BJ (cell line): ENCODE measurements at places on chromosomes 11 and 22. TPM values are rescaled to one million over a fixed set of nuclear protein-coding genes. Genes with fewer than 3 reads are reported as not detected.

DNA sequence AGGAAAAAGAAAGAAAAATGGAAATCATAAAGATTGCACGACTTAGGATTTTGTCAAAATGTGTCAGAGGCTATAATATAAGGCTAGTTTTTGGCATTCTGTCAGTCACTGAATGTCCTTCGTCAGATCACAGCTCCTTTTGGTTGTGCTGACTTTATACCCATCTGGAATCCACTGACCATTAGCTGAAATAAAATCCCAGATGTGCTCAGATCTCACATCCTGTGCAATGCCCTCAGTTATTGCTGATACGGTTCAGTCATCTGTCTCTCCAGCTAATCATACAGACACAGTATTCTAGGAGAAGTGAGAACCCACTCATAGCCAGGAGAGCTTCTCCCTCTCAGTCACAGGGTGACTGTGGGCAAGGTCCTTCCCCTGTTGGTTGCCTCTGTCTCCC is 11.5 kb downstream of the CD44 start:
- DNase-seq: no peak

DNA sequence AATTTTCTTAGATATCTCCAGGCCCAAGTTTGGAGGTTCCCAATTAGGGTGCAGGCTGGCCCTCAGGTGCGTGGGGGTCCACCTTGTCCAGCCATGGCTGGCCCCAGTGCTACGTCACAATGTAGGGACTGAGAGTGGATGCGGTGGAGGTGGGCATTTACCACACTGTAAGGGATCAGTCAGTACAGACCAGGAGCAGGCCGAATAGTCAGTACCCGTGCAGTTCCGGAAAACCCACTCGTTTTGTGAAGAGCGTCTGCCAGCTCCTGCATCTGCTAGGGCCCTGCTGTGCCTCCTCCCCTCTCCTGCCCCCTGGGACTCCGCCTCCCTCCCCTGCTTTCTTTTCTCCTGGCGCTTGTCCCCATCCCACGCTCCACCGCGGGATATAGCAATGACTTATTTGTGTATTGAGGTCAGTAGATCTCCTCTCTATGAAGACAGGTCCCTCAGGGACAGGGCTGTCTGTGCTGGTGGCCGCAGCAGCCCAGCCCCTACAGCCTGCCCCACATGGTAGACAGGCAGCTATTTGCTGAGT is 50.4 kb upstream of the SEPTIN5 start:
- no peak for DNase-seq

DNA sequence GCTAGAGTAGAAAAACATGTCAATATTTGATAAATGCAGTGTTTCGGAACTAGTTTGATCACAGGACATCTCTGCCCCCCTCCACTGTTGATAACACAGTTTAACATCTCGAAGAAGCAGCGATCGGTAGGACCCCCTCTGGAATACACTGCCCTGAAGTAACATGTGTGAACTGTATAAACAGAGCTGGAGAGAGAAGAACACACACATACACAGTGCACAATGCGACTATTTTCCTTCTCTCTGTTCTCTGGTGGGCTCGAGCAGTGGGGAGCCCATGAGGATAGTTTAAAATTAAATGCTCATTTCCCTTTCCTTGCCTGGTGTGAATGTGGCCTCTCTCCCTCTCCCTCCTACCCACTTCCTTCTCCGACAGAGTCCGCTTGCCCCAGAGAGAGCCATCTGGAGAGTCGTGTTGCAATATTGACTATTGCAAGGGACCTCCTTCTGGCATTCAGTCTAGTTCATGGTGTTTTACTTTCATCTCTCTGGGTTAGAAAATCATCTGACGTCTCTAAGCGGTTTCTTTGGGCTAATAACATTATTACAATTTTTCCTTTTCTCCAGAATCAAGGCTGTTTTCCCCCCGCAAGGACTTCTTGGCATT is 51.6 kb upstream of the BARX2 start:
- DNase-seq: no peak

DNA sequence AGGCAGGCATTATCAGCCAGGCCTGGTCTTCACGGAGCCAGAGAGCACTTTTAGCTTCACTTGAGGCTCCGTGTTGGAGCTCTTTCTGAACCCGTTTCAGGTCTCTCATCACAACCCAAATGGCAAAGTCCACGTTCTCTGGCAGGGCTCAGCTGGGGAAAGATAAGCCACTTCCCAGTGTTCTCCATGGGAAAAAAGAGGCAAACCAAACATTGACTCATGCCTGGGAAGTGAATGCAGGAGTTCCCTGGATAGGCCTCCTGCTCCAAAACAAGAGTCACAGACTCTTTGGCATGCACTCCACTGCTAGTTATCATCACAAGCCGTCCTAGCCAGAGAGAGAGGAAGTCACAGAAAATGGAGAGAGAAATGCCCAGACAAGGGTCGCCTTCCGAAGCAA is 11.6 kb downstream of the OPCML start:
- DNase-seq: no peak

DNA sequence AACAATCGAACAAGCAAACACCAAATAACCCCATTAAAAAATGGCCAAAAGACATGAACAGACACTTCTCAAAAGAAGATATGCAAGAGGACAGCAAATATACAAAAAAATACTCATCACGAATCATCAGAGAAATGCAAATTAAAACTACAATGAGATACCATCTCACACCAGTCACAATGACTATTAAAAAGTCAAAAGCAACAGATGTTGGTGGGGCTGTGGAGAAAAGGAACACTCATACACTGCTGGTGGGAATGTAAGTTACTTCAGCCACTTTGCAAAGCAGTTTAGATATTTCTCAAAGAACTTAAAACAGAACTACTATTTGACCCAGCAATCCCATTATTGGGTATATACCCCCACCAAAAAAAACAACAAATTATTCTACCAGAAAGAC is 51.3 kb upstream of the FLI1 start:
- no peak for DNase-seq

Gene NXPE4
- polyA plus RNA-seq: not detected in 2 replicates

- DNase-seq: no peak
Observed at GRCh38 chr11:116221351-116221750, 551.4 kb downstream of the BUD13 start.

DNA sequence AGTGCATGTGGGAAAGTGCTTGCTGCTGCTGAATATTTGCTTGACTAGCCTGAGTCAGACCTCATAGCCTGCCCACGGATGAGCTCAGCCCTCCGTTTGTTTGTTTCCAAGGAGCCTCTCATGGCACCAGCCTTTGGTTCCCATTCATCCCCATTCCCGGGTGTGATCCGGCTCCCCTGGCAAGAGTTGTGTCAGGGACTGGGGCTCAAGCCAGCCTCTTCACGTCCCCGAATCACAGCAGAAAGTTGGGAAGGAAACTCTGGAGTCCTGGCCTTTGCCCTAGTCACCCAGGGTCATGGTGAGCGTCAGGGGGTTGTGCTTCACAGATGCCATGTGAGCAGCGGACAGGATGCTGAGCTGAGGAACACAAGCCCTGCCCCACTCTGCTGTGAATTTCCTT is 13.8 kb downstream of the SEC14L3 start:
- DNase-seq: no peak

- DNase-seq: no peak
Observed at GRCh38 chr11:11296434-11296833, 56.6 kb downstream of the CSNK2A3 start.

Gene MYO7A
- 0.01 and 0.04 TPM in 2 replicates for polyA plus RNA-seq

Gene FIBIN
- 24.7 and 29.0 TPM in 2 replicates for polyA plus RNA-seq

DNA sequence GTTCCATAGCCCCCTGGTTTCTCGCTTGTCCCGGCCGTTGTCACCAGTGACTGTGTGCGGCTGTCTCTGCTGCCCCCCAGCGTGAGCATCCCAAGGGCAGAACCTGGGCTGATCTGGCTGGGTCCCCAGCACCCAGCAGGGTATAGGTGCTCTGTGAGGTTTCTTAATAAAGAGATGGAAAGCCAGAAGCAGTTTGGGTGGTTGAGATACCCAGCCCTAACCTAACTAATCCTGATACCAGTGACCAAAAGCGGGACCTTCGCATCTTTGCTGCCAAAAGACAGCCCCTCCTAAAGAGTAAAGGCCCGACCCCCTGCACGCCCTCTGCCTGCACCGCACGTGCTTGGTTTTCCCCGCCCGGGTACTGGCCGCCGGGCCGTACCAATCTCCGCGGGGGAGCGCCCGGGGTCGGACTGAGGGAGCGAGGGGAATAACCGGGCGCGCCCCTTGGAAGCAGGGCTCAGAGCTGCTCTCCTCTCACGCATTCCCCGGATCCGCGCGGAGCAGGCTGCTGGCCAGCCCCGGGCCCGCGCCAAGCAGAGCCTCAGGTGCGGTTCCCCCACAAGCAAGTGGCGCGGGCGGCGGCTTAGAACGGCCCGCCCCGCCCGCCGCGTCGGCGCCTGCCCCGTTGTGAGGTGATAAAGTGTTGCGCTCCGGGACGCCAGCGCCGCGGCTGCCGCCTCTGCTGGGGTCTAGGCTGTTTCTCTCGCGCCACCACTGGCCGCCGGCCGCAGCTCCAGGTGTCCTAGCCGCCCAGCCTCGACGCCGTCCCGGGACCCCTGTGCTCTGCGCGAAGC is at the start of gene DGAT2:
Gene DGAT2, plus strand, starts transcription at position 667 of the 797 bp plus-strand sequence. CDS start 214 bp downstream, outside the sequence.
- DNase-seq: no peak

Gene ISX
- not detected in 2 replicates for polyA plus RNA-seq

Gene TPBGL
- polyA plus RNA-seq: not detected in 2 replicates

GRCh38 chr11:69013009-69013951 is at the start of gene MRGPRF:
Gene MRGPRF, minus strand, starts transcription at chr11:69013246. Its CDS starts 3,345 bp downstream, at chr11:69009901.
- peak; percentile 58 for DNase-seq

DNA sequence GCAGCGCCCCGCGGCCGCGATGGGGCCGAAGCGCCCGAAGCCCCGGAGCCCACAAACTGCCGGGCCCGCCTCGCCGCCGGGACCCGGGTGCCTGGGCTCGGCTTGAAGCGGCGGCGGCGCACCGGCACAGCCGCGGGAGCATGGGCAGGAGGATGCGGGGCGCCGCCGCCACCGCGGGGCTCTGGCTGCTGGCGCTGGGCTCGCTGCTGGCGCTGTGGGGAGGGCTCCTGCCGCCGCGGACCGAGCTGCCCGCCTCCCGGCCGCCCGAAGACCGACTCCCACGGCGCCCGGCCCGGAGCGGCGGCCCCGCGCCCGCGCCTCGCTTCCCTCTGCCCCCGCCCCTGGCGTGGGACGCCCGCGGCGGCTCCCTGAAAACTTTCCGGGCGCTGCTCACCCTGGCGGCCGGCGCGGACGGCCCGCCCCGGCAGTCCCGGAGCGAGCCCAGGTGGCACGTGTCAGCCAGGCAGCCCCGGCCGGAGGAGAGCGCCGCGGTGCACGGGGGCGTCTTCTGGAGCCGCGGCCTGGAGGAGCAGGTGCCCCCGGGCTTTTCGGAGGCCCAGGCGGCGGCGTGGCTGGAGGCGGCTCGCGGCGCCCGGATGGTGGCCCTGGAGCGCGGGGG is 346 bp downstream of the FJX1 start:
- DNase-seq: no peak

- no peak for DNase-seq
Observed at GRCh38 chr11:124935548-124936514, at the start of gene HEPACAM. Gene HEPACAM, minus strand, starts transcription at chr11:124936047. Its CDS starts 41 bp downstream, at chr11:124936006.

DNA sequence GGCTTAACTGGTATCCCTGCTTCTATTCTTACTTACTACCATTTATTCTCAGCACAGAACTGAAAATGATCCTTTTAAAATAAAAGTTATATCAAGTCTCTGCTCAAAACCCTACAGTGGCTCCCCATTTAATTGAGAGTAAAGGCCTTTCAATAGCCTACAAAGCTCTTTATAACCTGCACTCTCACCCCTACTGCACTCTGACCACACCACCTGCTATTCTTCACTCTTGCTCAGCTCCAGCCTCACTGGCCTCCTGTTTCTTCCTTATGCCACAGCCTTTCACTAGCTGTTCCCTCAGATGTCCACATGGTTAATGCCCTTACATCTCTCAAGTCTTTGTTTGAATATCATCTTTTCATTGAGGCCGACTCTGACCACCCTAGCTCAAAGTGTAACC is 40.9 kb upstream of the PPP2R1B start:
- no peak for DNase-seq

DNA sequence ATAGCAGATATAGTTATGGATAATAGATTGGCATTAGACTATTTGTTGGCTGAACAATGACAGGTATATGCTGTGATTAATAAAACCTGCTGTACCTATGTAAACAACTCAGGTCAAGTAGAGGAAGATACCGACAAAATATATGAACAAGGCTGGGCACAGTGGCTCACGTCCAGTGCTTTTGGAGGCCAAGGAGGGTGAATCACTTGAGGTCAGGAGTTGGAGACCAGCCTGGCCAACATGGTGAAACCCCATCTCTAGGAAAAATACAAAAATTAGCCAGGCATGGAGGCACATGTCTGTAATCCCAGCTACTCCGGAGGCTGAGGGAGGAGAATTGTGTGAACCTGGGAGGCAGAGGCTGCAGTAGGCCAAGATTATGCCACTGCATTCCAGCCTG is 14.0 kb upstream of the CHKA start:
- no peak for DNase-seq

DNA sequence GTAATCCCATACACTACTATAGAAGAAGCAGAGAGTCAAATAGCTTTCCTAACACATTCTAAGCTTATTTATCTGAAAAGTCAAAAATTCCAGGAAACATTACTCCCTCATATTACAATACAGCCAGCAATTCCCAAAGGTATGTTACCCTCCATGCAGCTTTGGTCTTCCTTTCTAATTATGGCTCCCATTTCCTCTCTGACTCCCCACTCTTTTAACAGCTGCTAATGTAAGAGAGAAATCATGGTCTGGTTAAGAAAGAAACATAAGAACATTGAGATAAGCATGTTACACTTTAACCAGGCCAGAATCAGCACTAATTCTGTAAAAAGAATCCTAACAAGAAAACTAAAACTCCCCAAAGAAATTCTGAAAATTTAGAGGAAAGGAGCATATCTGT is 6.8 kb downstream of the PPP2R1B start:
- DNase-seq: no peak

DNA sequence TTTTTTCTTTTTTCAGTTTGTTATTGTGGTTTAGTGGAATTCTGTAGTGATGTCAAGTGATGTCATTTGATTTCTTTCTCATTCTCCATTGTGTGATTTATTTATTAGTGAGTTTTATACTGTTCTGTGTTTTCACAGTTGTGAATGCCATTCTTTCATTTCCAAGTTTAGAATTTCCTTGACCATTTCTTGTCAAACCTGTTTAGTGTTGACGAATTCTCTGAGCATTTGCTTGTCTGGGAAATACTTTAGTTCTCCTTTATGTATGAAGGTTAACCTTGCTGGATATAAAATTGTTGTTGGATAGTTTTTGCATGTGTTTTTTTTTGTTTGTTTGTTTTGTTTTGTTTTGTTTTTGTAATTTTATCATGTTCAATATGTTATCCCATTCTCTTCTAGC is 633.6 kb upstream of the FAT3 start:
- no peak for DNase-seq

GRCh38 chr11:8234425-8234821 is 29.3 kb downstream of the LMO1 start:
- no peak for DNase-seq

GRCh38 chr11:13053255-13053917 is 44.3 kb downstream of the RASSF10 start:
- no peak for DNase-seq

Gene OR2AG2
- polyA plus RNA-seq: 0.28 and 0.60 TPM in 2 replicates

- DNase-seq: no peak
Observed at GRCh38 chr11:123178186-123178585, 16.9 kb downstream of the CLMP start.

- no peak for DNase-seq
Observed at GRCh38 chr11:61609980-61610366, 29.1 kb upstream of the SYT7 start.
